Thymus (tissue), 14 donors: ENCODE measurements at places on chromosomes 2 and 18. TPM values are rescaled to one million over a fixed set of nuclear protein-coding genes. Genes with fewer than 3 reads are reported as not detected.

DNA sequence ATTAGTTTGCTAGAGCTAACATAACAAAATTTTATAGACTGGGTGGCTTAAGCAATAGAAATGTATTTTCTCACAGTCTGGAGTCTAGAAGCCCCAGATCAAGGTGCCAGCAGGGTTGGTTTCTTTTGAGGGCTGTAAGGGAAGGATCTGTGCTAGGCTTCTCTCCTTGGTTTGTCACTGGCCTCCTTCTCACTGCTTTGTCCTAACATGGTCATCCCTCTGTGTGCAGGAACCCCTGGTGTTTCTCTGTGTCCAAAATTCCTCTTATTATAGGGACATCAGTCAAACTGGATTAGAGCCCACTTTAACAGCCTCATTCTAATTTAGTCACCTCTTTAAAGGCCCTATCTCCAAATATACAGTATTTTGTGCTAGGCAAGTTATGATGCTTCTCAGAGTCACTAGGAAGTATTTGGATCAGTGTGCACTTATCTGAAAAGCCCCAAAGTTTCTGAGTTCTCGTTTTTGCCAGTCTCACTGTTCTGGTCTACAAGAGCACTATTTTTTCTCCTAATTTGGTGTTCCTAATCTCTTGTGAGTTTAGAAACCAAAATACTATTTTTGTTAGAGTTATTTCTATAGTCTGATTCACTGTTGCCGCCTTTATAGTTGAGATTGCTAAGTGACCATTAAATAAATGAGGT lies 29.0 kb downstream of the ZC3H6 start:
- no peak for DNase-seq

The TYW5 gene
- total RNA-seq: 5.9 TPM

The TSPYL6 gene
- total RNA-seq: not detected

DNA sequence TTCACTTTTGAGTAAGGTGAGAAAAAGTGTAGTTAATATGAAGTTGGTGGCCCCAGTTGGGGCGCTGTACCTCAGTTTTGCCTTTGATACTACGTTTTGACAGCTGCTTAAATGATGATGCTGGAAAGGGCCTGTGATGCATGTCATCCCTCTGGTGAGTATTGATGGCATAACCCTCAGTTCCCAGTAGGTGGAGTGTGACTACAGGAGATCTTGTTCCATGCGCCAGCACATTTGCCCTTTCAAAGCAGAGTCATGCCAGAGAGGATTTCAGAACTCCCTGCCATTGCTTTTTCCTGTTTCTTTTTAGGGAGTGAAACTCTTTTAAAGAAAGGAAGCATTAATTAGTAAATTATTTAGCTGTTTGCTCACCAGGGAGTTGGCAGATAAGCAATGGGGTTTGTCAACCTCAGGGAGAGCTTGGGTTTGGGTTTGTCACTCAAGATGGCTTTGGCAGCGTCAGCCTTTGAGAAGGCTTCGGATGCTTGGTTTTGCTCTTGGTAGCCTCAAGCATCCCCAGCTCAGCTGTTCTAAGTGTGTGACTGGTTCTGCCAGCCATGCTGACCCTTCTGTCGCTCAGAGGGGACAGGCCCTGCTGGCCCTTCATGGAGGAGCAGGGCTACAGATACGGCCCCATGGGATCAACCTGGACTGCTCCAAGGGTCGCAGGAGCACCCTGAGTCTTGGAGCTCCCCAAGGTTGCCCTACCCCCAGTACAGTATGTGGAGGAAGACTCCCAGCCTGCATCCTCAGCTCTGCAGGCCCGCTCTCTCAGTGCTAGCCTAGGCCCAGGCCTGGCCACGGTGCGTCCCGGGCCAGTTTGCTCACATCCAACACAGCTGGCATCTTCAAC lies 29.1 kb downstream of the ARMC9 start:
- DNase-seq: peak; percentile 47

DNA sequence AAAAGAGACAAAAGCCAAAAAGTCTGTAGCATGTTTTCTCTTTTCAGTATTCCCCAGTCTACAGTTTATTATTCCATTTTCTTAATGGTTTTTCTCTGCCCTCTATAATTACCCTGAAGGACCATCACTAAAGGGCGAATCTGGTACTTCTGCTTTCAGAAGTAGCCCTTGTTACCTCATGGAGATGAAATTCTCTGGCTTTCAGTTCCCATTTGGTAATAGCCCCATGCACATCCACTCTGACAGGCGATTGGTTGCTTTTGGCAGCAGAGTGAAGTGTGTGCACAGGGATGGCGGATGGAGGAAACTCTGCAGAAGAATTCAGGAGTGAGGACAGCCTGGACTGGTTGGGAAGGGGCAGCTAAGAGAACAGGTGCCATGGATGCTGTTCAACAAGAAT lies 66.3 kb upstream of the NABP1 start:
- no peak for DNase-seq

DNA sequence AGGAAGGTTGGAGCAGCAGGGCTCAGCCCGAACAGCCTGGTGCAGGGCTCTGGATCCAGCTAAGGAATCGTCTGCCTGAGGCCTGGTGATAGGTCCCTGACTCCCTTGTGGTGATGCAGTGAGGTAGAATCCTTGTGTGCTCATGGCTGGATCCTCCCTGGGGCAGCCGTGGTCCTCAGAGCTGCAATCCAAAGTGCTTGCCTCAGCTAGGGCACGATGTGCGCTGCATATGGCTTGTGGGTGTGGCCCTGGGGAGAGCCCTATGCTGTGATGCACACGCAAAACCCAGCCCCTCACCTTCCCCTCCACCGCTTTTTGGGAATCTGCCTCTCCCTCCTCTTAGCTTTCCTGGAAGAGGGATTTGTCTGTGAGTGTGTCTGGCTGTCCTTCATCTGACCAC lies 142.2 kb downstream of the DYSF start:
- DNase-seq: no peak

DNA sequence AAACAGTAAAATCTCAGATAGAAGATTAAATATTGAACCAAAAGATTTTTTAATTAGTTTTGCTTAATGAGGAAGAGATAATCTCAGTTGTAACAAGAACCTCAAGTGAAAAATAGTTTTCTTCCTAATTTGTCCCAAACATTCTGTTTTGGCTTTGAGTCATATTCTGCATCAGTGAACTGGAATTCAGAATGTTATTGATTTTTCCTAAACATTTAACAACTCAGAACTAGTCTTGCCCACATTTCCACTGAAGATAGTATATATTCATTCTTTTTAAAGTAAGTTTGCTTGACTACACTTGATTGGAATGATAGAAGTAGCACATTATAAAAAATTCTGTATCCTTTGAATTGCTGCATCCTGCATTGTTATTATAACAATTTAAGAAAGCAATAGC lies 85.7 kb upstream of the UGP2 start:
- no peak for DNase-seq

The BOLL gene
- 0.05 TPM for total RNA-seq

DNA sequence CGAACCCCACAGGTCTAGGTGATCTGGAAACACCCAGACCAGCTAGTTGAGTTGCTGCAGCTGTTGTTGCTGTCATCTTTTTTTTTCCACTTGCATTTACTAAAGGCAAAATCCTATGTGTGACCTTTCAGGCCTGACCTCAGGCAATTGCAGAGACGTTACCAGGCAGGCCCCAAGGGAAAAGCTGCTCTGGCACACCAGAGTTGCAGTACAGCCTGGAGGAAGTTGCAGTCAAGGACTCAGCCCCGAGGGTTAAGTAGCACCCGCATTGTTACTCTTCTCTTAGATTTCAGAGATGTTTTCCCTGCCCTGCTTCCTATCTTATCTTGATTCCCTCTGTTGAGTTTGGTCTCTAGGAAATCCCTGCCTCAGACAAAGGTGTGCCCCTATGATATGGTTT lies 45.2 kb upstream of the SMAD2 start:
- no peak for DNase-seq

DNA sequence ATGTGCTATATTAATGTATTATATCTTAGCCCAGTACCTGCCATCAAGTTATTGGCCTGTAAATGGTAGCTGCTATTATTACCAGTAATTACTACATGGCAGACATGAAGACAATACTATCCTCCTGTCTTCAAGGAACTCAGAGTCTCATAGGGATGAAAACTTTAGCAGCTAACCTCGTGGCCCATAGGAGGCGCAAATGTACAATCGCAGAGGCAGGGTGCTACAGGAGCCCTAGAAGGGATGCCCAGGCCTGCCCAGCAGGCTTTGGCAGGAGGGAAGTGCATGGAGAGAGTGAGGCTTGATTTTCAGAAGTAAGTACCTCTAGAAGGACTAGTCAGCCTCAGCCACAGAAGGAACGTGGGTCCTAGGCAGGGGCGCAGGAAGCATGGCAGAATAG lies 44.7 kb upstream of the KIDINS220 start:
- DNase-seq: peak; percentile 12
